NCI-H1930 (cell line): ENCODE measurements at places on chromosomes 12 and 14.

DNA sequence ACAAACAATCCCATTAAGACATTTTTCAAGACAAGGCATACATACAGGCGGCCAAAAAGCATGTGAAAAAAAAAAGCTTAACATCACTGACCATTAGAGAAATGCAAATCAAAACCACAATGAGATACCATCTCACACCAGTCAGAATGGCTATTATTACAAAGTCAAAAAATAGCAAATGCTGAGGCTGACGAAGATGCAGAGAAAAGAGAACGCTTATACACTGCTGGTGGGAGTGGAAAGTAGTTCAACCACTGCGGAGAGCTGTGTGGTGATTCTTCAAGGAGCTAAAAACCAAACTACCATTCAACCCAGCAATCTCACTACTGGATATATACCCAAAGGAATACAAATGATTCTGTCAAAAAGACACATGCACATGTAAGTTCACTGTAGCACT is 216.7 kb downstream of the FOXG1 start:
- no peak for DNase-seq

- DNase-seq = no peak
These were observed 7.7 kb downstream of the C3AR1 start for GRCh38 chr12:8058506-8058905.

GRCh38 chr14:34374998-34375740 is 86.9 kb downstream of the SPTSSA start:
- no peak for DNase-seq

DNA sequence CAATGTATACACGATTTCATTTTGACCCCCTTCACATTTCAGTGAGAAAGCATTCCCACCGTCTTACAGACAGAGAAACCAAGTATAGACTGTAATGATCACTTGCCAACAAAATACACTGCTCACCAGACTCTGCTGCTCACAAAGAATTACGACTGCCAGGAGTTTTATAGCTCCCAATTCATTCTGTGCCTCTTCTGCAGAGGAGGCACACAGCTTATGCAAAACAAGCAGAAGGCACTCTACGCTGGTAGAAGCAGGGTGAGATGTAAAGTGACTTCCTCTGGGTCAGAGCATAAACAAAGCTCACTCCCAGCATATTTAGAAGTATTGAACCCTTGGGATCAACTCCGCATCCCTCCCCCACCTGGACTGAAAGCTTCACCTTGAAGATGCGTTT is 14.6 kb downstream of the SPTB start:
- no peak for DNase-seq

DNA sequence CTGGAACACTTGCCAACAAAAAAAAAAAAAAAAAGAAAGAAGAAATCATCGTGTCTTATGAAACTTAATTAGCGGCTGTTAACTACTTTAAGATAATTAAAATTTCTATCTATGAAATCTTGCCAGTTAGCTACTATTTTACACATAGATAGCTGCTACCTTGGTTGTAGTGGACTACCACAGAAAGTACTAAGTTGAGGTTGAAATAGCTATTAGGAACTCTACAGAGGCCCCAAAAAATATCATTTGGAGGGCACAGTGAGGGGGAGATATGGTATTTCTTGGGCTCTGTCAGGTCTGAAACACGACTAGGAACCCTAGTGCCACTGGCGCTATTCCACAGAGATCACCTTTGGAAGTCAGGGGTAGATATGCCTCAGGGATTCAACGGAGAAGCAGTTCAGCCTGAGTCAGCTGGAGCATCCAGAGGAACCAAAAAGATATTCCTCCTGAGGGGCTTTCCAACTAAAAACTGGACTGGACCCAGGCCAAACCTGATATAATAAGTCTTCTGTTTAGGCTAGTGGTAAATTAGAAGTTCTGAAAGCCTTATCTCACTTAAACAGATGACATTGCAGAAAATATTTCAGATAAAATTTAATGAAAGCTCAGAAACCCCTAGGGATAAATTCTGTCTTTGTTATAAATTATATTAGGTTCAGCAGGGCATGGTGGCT is 126.1 kb downstream of the EPS8 start:
- DNase-seq = no peak

DNA sequence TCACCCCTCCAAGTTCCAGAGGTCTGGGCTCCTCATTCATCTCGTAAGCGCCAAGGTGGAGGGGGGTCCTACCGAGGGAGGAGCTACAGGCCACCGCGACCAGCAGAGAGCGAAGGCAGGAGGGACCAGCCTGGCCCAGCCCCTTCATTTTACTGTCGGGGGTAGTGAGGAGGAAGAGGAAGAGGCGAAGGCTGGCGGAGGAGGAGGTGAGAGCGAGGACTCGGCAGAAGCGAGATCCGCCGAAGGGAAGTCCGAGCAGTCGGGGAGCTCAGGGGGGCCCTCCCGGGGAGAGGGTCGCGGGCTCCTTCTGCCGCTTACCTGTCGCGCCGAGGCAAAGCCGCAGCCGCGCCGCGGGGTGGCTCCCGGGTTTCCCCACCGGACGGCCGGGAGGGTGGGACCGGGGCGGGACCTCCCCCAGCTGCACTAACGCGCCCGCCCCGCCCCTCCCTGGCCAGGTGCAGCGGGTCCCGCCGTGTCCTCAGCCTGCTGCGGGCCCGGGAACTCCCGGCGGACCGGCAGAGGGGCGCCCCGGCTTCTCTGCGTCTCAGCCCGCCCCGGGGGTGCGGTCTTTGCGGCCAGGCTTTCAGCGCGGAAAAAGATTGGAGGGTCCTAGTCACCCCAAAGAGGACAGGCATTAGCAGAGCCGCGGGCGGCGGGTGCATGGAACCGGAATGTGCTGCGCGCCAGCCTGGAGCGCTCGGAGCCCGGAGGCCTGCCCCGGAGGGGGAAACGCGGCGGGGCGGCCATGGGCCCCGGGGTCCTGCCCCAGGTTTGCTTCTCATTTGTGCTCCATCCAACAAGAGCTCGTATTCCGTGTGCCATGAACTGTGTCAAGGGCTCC is at the start of gene GALNT6:
TSS of gene GALNT6 (minus strand) at position 124 of the 841 bp plus-strand sequence. CDS start 11,625 bp downstream, outside the sequence.
- DNase-seq = peak; percentile 50

GRCh38 chr14:63551332-63551731 is 8.2 kb upstream of the PPP2R5E start:
- DNase-seq = no peak

- DNase-seq = no peak
These were observed 28.9 kb upstream of the CCT2 start for GRCh38 chr12:69556383-69556782.

DNA sequence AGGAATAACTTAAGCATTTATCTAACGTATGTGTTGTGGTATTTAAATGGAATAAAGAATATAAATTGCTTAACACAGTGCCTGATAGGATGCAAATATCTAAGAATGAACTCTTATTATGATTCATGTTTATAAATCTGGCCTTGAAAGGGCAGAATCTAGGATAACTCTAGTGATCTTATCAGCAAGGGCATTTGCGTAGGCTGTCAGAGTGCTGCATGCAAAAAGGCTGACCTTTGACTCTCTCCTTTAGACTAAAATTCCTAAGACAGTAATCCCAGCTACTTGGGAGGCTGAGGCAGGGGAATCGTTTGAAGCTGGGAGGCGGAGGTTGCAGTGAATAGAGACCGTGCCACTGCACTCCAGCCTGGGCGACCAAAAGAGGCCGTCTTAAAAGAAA is 31.3 kb upstream of the ANP32D start:
- DNase-seq = no peak

DNA sequence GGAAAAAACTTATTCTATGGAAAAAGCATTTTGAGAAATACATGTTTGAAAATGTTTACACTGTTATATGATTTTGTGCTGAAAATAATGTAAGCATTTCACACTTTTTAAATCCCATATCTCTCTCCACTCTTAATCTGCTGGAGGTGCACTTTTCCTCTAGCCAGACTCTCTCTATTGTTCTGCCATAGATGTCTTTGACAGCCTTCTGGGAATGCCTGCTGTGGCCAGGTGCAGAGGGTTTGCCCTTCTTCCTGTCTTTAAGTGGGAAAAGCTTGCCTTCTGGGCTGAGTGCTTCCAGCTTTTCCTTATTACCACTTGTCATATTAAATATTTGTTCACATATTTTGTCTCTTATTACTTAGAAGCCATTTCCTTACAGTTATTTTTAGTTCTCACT is 60.1 kb upstream of the PPM1H start:
- DNase-seq = no peak

GRCh38 chr12:123126294-123127181 is 24.4 kb downstream of the PITPNM2 start:
- DNase-seq = no peak

DNA sequence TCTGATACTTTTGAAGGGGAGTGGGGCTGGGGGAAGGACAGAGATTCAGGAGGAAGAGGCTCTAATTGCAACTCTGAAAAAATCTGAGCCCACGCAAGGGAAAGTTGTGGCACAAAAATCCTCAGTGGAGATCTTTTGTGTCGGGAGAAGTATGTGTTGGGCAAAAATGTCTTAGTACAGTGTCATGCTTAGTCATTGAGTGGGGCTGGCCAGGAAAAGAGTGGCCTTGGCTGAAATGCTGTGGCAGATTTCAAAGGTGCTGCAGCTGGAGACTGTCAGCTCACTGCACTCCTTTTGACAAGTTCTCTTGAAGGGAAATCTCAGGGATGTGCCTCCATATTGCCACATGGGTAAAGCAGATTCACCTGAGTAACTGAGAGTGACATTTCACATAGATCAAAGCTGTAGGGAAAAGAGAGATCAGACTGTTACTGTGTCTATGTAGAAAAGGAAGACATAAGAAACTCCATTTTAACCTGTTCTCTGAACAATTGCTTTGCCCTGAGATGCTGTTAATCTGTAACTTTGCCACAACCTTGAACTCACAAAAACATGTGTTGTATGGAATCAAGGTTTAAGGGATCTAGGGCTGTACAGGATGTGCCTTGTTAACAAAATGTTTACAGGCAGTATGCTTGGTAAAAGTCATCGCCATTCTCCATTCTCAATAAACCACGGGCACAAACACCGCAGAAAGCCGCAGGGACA is 36.0 kb upstream of the GLIPR1 start:
- no peak for DNase-seq

- no peak for DNase-seq
These were observed 89.9 kb downstream of the FLRT2 start for GRCh38 chr14:85619851-85620250.

- DNase-seq = no peak
These were observed 101.5 kb upstream of the CCDC91 start for GRCh38 chr12:28088566-28089272.

DNA sequence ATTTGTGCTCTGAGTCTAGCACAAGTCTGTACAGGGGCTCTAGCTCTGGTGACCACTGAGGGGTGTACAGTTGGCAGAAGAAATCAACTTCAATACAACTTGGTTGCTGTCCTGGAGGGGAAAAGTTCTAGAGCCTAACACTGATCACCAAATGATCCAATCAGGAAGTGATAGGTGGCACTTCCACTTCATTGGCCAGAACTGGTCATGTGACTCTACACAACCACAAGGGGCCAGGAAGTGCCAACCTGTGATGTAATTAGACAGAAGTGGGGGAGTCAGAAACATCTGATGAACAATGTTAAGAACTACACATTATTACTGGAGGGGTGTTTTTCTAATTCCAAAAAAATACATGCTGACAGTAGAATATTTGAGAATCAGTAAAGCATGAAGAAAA is 401.6 kb downstream of the VRK1 start:
- DNase-seq = no peak

- no peak for DNase-seq
These were observed 159.5 kb downstream of the RIMBP2 start for GRCh38 chr12:130556486-130557055.
